Inflammatory macrophage treated with lipopolysaccharide for 1 hour (primary cell): ENCODE measurements at places on chromosomes 4 and X.

- DNase-seq = no peak
These were observed 495.9 kb upstream of the FAM241A start for GRCh38 chr4:111649308-111649707.

- DNase-seq = no peak
These were observed 119.9 kb downstream of the FAM13A start for GRCh38 chr4:88937081-88937480.

- DNase-seq = no peak
These were observed 1278.6 kb downstream of the PCDH7 start for GRCh38 chr4:31998807-31999206.

DNA sequence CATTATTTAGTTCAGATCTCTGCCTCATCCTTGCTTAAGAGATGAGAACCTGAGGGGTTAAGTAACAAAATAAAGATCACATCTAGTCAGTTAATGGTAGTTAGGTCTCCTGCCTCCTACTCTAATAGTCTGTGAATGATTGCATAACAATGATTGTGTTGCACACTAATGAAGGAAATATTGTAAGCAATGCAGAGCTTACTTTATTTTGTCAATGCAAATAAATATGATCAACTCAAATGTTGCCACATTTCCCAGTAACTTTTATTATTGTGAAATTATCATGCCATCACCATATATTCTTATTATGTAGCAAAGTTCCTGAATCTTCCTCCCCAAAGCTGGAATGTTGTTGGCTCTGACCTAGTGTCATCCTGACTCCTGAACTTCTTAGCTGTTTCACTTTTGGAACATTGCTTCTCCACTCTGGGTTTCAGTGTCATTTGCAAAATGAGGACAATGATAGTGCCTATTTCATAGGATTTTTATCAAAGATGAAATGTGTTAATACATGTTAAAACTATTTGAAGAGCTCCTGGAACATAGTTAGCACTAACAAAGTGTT lies 17.0 kb upstream of the GABRA4 start:
- peak; percentile 25 for DNase-seq

DNA sequence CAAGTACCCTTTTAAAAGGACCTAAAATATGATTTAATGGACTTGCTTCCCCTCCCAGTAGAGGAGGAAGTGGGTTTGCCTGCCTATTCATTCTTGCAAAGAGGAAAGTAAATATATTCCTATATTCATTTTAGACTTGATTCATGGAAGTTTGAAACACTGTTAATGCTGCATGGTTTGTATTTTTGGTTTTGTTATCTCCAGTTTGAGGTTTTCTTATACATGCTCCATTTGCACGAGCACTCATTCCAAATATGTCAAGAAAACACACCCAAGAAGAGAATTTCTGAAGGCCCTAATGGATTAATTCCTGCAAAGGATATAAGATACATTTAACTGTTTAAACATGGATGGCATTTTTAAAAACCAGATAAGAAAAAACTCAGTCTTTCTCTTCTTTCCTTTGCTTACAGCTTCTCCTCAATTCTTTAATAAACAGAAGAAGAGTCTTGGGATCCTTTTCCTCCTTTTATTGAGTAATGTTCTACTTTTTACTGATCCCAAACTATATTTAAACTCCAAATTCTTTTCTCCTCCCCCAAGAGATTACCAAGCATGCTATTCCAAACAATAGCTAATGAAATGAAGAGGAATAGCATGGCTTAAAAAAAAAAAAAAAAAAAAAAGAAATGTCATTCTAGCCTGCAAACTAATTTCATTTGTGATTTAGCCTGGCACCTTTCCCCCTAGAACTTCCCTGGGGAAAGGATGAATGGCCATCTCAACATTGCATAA lies 54.6 kb upstream of the LDB2 start:
- DNase-seq = no peak

DNA sequence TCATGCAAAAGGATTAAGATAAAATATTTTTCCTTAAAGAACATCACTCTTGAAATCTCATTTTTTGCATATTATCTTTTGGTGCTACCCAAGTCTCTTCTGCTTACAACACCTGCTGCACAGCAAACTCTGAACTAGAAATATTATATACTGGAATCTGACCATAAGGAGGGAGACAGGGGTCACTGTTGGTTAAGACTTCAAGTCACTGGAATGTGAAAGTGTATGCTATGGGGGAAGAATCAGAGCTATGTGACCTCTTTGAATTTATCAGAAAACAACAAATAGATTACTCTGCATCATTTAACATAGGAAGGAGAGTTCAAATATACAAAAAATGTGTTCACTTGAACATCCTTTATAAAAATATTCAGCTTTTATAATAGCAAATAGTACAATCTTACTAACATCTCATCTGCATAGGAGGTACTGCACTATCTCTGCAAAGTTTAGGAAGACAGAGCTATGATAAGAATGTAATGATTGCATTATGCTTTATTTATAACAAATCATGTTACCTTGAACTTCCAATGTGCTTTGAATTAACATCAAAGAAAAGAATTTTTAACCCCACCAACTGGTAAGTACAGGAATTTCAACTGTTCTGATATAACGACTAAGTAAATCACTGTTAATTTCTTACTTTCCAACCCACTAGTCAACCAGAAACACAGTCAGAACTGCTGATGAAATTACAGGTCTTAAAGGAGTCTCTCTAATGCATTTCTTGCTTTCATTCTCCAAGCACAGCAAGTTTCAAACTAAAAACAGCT lies 69.8 kb downstream of the ZNF827 start:
- DNase-seq = peak; percentile 12

GRCh38 chr4:145808021-145808650 lies 128.2 kb downstream of the C4orf51 start:
- DNase-seq = peak; percentile 89

DNA sequence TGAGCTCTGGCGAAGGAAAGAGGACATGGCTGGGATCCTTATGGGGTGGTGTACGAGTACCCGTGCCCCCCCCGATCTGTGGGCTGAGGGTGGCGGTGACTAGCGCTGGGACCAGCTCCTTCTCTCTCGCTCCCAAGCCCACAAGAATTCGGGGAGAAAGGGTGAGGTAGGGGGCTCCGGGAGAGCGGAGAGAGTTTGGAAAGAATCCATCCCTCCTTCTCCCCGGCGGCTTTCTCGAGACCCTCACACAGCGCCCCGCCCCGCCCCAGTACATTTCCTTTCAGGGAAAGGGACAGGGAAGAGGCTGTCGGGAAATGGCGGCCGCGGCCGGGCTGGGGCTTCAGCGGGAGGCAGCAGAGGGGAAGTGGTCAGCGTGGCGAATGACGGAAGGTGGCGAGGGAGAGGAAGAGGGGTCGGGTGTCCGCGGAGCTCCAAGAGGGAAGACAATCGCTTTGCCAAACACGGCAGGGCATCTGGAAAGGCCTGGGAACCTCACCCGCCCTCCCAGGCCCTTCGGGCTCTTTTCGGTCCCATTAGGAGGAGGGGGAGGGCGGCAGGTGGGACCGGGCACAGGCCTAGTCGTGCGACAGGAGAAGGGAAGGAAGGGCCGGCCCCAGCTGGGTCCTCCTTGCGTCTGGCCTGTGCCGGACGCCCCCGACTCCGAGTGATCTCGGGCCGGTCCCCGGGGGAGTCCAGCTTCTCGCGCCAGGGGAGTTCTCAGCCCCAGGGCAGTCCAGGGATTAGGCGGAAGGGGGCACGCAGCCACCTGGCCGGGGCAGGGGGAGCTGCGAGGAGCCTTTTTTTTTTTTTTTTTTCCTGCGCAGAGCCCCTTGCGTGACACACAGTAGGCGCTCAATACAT lies 10.2 kb downstream of the HNRNPH2 start:
- peak; percentile 40 for DNase-seq
